ENCODE measurements at places on chromosomes 1 and 21.

GRCh38 chr1:33025180-33025569, 11.5 kb downstream of the AK2 start:
- DNase-seq, result no peak

DNA sequence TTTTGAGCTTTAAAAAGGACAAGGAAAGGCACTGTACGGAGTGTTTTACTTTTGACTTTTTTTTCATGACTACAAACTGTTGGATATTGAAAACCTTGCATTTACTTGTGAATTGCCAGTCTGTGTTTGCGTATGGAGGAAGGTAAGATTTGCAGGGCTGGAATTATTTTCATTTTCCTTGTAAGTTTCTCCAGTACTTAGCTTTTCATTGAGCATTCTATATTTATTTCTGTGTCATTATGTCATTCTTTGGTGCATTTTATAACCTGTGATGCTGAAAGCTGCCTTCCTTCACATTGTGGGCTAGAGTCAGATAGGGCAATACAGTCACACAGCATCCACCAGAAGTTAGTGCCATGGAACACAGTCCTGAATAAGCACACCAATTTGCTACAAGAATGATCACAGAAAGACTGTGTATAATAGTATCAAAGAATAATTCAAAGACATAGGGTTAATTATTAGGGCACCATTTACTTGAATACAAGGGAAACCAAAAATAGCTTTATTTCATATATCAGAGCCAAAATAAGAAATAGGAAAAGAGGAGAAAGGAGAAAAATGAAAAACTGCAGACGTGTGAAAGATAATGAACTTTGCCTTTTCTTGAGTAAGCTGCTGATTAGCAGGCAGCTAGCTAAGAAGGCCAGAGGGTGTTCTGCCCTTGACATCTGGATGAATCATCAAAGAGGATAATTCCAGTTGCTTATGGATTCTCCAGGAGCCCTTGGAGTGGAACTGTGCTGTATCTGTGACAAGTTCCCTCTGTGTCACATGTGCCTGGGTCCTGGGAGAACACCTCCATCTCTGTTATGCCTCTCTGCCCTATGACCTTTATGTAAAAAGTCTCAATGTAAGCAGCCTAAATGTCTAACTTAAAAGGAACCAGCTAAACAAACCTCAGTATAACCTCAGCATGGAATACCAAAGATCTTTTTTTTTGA, 8.0 kb upstream of the FAM20B start:
- no peak for DNase-seq

- no peak for DNase-seq
Observed at GRCh38 chr1:95850165-95850649, 616.2 kb downstream of the RWDD3 start.

DNA sequence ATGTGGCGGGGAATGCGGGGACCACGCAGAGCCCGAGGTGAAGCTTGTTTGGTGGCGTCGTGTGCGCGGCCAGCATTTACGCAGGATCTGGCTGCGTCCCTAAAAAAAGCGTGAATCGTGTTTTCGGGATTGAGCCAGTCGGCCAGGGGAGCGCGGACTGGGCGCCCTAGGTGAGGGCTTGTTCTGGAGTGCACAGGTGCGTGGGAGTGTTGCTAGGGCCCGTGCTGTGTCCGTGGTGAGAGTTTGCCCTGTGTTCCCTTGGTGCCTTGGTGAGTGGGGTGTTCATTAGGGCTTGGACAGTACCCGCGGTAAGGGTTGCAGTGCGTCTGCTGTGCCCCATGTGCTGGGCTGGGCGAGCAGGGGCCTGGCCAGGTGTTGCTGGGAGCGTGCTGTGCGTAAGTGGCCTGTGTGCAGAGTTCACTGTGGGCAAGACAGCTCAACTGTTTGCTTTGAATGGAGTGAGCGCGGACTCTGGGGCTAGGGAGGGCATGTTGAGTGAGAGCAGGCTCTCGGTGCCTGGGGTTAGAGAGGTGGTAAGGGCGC, 673 bp downstream of the CD46 start:
- DNase-seq, result peak; percentile 15

DNA sequence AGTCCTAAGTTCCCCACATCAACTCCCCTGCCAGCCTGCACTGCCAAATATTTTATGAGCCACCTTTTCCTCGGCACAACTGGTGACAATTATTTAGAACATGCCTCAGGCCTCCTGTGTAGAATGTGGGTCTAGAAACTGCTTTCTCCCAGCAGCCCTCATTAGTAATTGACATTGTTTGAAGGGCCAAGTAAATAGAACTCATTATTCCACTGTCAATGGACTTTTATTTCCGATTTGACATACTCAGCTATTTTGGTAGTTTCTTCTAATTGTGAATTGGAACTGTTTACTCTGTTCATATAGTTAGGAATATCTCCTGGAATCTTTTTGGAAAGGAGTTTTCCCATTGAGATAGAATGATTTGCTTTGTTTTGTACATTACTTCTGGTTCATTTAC, 168.8 kb upstream of the L1TD1 start:
- DNase-seq, result no peak

GRCh38 chr1:25128121-25128621, 104.1 kb downstream of the SYF2 start:
- DNase-seq, result no peak

GRCh38 chr1:18932879-18933278, 23.6 kb downstream of the IFFO2 start:
- DNase-seq, result no peak

GRCh38 chr1:242055749-242056320, 56.9 kb upstream of the MAP1LC3C start:
- DNase-seq, result no peak

DNA sequence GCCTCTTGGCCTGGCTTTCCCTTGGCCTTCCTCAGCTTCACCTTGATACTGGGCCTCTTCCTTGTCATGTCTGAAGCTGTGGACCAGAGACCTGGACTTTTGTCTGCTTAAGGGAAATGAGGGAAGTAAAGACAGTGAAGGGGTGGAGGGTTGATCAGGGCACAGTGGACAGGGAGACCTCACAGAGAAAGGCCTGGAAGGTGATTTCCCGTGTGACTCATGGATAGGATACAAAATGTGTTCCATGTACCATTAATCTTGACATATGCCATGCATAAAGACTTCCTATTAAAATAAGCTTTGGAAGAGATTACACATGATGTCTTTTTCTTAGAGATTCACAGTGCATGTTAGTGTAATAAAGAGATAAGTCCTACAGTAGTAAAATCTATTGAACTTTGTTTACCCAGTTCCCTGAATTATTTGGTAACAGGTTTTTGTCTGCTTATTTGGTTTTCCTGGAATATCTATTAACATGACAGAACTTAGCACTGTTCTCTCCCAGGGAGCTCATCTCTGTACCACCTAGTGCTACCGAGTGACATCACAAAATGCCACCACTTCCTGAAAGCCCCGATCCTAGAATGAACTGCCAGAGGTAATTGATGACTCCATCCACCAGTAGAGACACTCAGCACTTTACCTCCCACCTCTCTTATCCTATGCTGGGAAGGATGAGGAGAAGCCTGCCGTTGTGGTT, 22.2 kb downstream of the UBE2T start:
- DNase-seq, result no peak

DNA sequence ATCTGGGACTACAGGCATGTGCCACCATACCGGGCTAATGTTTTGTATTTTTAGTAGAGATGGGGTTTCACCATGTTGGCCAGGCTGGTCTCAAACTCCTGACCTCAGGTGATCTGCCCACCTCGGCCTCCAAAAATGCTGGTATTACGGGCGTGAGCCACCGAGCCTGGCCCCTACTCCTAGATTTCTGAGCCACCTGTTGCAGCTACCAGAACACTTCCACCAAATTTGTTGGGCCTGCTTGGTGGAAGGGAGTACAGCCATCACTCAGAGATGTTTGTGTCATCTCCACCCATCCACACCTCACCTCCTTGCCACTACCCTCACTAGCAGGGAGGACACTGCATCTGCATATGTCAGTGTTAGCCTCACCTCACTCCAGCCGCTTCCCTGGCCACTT, 5.5 kb downstream of the RIMKLA start:
- DNase-seq, result no peak

DNA sequence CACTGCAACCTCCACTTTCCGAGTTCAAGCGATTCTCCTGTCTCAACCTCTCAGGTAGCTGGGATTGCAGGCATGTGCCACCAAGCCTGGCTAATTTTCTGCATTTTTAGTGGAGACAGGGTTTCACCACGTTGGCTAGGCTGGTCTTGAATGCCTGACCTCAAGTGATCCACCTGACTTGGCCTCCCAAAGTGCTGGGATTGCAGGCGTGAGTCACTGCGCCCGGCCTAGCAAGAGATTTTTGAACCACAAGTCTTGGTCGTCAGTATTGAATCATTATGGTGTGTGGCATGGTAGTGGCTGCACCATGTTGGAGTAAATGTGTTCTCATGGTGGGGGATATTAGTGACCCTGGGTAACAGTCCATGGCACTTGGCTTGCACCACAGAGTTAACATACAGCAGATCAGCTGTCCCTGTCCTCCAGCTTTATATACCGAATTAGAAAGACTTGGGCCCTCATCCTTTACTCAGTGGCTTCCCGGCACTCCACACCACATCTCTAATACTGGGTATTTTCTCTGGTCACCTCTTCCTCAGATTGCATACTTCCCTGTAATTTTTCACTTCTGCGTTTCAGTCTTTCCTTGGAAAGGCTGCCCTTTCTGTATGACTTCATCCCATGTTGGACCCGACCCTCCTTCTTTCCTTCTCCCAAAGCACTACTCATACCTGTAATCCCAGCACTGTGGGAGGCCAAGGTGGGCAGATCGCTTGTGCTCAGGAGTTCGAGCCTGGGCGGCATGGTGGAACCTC, 25.1 kb downstream of the AK4 start:
- DNase-seq, result no peak

GRCh38 chr1:111436726-111437125, 9.2 kb upstream of the OVGP1 start:
- DNase-seq, result no peak
